ENCODE measurements at places on chromosomes 7 and 10. TPM values are rescaled to one million over a fixed set of nuclear protein-coding genes. Genes with fewer than 3 reads are reported as not detected.

DNA sequence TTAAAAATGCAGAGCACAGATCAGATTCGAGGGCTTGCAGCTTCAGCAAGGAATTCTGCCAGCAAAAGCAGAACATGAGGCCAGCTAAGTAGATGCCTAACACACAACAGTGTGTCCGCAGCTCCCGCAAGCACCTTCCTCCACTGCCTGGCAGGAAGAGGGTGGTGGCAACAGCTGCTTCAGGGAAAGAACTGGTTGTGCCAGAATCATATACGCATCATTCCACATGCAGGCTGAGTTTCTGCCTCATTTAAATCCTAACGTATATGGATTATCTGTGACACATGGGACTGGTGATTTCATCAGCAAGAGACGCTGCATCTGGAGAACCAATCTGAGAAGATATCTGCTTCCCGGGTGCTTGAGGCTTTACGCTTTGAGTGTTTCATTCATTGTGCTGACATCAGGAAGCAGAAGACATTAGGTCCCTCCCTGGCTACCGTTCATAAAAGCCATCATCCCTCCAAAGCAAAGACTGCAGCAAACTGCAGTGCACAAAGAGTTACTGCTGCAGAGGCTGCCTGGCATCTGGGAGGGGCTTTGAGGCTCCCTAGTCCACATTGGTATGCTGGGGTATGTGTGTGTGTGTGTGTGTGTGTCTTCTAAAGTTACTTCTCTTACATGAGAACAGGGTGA, 78.8 kb downstream of the FAM13C start:
- DNase-seq, result no peak

DNA sequence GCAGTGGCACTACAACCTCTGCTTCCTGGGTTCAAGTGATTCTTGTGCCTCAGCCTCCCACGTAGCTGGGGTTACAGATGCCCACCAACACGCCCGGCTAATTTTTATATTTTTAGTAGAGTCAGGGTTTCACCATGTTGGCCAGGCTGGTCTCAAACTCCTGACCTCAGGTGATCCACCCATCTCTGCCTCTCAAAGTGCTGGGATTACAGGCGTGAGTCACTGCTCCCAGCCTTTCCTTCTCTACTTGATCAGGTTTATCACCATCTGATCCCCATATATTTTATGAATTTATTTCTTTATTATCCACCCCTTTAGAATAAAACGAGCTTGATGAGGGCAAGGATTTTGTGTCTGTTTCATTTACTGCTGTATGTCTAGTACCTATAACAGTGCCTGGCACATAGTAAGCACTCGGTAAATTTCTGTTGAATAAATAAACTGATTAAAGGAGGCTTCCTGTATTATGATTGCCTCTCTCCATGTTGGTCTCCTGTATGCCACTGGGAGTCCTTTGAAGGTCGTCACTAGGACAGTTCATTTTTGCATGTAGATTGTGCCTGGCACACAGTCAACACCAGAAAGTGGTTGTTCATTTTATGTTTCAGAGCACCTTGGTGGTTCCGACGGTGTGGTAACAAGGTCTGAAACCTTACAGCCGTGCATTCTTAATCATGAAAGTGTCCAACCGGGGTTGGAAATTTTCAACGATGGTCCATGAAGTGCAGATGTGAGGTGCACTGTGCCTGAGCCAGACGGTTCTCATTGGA, 9.6 kb upstream of the EIF3A start:
- no peak for DNase-seq

GRCh38 chr10:7561216-7561893, 105.4 kb downstream of the ITIH5 start:
- peak; percentile 49 for DNase-seq

DNA sequence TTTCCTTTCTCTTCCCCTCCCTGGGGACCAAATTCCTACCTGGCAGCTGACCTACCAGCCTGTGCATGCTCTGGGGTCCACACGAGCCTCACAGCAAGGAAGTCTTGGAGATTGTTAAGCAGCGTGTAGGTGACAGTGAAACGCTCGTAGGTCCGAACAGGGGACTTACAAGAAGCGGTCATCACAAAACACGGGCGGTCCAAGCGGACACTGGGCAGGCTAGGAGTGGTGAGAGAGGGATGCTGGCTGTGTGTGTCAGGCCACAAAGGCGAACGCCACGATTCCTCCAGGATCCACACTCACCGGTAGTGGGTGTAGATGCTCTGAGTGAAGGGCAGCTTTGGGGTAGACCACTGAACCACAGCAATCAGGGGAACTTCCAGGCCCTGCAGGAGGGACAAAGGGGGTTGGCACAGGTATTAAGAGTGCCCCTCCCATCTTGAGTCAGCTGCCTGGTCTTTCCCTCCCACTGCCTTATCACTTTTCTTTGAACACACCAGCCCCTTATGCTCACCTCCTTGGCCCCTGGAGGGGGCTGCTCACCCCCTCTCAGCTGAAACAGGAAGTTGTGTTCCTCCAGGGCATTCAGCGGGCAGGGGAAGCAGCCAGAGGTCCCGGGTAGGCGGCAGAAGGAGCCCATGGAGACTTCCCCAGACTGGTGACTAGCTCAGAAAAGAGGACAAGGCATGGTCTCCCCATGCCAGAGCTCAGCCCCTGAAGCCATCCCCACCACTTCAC, 2.0 kb downstream of the TRAPPC14 start:
- no peak for DNase-seq

DNA sequence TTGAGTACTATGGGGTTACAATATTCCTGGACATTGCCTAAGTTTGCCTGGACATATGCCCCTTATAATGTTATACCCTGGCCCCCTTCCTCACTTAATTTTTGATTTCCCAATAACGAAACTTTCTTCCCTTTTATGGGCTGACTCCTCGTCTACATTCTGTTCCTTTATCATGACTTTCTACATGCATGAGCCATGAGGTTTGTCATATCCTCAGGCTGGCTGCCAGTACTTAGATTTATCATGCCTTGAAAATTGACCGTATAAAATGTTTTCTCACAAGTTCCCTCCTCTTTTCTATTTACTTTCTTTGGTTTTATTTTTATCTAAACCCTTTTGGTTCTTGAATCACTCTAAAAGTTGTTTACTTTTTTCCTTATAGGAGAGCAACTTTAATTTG, 4.7 kb downstream of the DNAH11 start:
- no peak for DNase-seq

RBP3 gene
- not detected for polyA plus RNA-seq

DNA sequence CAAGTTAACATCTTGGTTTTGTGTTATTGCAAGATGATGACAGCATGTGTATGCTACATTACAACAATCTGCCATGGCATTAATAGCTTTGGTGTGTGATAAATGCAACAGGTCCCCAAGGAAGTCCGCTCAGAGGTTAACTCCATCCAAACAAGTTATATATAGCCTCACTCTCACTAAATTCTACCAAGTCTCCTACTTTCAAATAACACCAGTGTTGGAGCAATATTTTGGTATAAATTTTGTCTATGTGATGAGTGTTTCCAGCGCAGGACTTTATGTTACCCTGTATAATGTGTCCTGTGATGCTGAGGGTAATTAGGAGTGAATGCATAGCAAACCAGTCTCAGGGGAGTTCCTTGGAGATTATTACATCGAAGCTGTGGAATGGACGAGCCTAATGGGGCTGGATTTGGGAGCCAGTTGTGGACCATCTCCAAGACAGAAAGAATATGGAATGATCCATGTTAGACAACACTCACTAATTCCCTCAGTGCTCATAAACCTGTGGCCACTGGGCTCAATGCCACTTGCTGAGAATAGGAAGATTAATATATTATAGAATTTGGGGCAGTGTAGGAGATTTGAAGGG, 127.6 kb upstream of the CXCL12 start:
- DNase-seq, result no peak

RNF148 gene
- polyA plus RNA-seq, result 0.16 TPM

PKD2L1 gene
- polyA plus RNA-seq, result 0.15 TPM

SPDYE2B gene
- not detected for polyA plus RNA-seq

GRCh38 chr7:18555968-18556367, 60.4 kb downstream of the HDAC9 start:
- DNase-seq, result no peak

GRCh38 chr7:102064361-102065025, 222.2 kb upstream of the SH2B2 start:
- no peak for DNase-seq

MKX gene
- polyA plus RNA-seq, result not detected

DNA sequence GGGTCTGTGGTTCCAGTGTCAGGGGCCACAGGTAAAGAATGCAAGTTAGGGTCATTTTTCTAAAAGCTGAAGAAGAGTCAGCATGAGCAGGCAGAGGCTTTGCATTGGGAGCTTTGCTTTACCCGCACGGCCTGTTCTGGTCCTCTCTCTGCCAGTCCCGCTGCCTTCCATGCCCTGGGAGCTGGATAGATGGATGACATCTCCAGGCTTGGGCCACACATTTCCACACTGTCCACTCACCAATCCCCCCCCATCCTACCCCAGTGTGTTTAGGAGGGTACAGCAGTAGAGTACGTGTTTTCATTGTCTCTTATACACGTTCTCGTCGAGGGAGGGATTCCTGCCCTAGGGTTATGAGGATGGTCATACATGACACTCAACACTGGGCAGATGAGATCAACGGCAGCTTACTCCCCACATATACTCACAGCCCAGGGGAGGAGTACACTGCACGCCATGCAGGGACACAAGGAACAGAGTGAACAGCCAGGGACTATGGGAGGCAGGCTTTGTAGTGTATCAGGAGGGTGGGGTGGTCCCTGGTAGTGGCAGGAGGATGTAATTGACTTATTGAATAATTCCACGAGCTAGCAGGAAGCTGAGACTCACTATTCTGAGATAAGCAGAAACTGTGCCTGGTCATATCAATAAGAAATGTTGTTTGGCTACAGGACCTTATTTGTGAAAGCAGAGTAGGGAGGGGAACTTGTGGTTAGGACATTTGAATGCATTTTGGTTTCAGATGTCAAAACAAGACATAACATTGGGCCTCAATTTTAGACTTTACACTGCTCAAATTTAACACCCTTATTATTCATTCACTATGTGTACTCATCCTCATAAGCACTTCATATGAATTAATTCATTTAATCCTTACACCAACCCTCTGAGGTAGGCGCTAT, 36.6 kb downstream of the PLPP4 start:
- no peak for DNase-seq

DNA sequence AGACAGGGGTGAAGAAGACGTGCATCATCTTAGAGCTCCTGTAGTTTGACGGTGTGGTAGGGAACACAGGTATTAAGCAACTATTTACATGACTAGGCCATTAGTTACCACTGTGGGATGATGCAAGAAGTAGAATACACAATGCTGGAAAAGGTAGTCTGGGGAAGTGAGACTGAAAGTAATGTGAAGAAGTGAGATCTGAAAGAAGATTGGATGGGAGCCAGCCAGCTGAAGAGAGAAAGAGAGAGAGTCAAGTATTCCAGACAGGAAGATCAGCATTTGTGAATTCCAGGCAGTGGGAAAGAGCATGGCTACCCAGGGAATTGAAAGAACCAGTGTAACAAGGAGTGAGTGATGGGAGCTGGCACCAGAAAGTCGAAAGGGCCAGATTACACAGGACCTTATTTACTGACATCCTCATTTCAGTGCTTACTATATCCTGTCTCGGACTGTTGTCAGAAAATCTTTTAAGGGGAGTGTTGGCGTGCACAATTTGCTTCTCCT, 4.0 kb upstream of the CFAP58 start:
- DNase-seq, result peak; percentile 79

Data from HepG2 (cell line).